Trophoblast cell (in vitro differentiated cells and primary cell): ENCODE measurements at places on chromosomes 11 and 22.

GRCh38 chr11:34165786-34166555, 60.5 kb downstream of the NAT10 start:
- peak; percentile 86 for DNase-seq

- no peak for DNase-seq
Measured at GRCh38 chr11:130427581-130428315, 661 bp downstream of the ADAMTS8 start.

DNA sequence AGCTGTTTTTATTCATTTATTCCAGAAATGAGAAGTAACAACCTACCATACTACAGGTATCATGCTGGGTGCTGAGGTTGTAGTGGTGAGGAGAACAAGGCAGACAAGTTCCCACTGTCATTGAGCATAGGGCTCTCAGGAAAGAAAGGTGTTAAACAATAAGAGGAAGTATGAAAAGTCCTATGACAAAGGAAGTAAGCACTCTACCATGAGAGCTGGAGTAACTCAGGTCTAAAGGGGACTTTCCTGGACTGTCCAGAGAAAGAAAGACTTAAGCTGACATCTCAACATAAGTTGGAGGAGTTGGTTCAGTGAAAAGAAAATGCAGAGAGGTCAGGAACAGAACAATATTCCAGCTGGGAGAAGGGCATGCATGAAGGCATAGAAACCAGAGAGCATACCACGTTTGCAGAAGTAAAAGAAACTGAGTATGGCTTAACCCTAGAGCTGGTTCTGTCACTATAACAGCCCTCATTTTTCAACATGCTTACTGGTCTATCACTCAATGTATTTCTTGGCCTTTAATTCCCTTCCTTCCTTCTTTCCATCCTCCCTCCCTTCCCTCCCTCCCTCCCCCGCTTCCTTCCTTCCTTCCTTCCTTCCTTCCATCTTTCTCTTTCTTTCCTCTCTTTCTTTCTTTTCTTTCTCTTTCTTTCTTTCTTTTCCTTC, 137.8 kb upstream of the BDNF start:
- DNase-seq, result no peak

GRCh38 chr22:40511604-40512003, 124.9 kb downstream of the MRTFA start:
- DNase-seq, result no peak

- peak; percentile 58 for DNase-seq
Measured at GRCh38 chr11:91800208-91800914, 424.3 kb upstream of the FAT3 start.

GRCh38 chr22:26271427-26271826, 102.2 kb downstream of the SEZ6L start:
- DNase-seq, result no peak

- no peak for DNase-seq
Measured at GRCh38 chr11:17786824-17787525, 52.4 kb downstream of the KCNC1 start.

DNA sequence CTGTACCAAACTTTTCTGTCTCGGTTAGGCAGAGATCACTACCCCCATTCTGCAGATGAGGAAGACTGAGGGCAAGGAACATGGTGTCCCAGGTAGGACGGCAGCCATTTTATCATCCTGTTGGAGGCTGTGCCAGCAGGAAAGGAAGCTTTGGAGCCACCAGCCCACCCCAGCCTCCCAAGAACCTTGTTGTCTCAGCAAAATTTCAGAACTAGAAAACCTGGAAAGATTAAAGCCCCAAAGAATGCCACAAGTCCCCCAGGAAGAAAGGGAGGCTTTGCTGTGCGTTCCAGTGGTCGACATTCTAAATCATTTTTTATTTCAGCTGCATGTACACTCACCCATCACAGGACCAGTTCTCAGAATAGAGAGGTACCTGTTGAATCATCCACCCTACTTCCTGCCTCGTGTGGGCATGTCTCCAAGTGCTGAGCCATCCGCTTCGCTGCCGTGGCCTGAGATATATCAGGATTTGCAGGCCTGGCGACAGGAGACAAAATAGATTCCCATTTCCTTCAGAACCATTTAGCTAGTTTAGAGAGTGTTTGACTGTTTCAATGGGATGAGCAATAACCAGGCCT, 13.0 kb upstream of the EIF3D start:
- no peak for DNase-seq

- no peak for DNase-seq
Measured at GRCh38 chr22:40635940-40636379, 559 bp downstream of the MRTFA start.

- no peak for DNase-seq
Measured at GRCh38 chr22:26981111-26981510, 323.7 kb downstream of the MIAT start.
